Stomach (tissue), 19 donors: ENCODE measurements at places on chromosomes 16 and 17.

GRCh38 chr17:66904760-66905624 is 59.5 kb upstream of the CACNG4 start:
- DNase-seq = peak; percentile 55

DNA sequence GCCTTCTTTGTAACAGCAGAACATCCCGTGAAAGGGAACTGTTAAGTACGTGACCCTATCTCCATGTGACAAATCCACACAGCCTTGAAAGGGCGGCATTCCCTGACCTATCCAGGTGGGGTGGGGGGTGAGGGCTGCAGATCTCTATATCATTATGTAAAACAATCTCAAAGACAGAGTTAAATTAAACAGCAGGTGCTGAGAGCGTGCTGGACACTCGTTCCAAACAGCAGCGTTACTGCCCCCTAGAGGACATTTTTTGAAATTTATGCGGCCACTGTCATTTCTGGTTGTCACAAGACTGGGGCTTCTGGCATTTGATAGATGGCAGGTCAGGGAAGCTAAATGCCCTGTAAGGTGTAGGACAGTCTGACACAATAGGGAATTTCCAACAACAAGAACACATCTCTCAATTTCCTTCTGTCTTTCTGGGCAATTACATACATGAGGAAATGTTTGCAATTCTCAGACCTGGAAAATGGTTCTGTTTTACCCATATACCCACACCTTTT is 6.7 kb upstream of the SLC25A39 start:
- DNase-seq = peak; percentile 90

- no peak for DNase-seq
These were observed 246.4 kb downstream of the PRKCA start for GRCh38 chr17:66548659-66549310.

DNA sequence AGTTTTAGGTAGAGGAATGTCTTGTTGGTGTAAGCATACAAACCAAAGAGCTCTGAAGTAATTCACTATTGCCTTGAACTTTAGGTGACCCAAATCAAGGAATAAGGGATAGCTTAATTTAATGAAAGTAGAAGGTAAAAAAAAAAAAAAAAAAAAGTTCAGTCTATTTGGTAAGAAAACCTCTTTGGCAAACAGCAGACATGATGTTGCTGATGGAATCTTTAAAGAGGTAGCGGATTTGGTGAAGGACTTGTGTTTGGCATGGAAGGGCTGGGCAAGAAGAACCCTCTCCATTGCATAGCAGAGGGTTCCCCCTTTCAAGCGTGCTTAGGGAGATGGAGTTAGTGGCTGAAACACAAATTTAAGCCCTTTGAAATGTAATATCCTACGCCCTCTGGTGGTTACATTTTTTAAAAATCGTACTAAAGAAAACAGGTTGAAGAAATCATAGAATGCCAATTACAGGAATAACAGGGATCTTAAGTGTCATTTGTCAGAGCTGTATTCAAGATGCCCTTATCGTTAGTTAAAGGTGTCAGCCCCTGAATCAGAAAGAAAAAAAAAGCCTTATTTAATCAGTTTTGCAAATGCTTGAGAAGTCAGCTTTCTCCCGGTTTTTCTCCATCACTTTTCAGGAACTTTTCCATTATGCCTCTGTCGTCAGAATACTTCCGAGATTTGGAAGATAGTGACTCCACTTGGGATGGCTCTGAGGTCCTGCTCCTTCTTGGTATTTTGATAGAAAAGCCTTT is 383.1 kb downstream of the KCNJ2 start:
- DNase-seq = peak; percentile 72

DNA sequence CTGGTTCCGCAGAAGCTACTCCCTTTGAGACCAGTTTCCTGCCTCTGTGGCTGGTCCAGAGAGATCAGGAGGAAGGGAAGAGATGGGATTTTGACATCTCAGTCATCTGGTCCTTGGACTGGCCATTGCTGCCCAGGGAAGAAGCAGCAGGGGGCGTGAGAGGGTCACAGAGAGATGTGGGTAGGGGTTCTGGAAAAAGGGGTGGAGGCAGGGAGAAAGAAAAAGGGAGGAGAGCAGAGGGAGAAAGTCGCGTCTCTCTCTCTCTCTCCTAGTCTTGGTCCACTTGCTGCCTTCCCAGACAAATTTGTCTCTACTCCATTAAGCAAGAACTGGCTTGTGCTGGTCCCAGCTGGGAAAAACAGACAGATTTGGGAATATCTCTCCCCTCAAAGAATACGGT is 4.4 kb downstream of the SHBG start:
- peak; percentile 85 for DNase-seq

GRCh38 chr16:88479793-88480760 is 27.0 kb downstream of the ZFPM1 start:
- DNase-seq = peak; percentile 56

DNA sequence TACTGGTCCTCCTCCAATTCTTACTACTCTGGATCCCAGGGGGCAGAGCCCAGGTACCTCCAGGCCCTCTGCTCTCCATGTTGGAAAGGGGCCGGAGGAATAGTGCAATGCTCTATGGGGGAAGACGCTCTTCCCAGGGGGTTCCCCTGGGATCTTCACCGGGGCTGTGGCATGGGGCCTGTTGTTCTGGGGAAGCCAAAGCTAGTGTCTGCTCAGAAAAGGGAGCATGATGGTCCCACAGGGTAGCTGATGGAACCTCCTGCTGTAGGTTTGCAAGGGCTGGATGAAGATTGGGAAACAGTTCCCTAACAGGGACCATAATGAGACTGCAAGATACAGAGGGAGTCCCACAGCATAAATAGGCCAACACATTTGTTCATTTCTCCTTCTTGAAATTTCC is 114.7 kb downstream of the IRX5 start:
- DNase-seq = no peak

DNA sequence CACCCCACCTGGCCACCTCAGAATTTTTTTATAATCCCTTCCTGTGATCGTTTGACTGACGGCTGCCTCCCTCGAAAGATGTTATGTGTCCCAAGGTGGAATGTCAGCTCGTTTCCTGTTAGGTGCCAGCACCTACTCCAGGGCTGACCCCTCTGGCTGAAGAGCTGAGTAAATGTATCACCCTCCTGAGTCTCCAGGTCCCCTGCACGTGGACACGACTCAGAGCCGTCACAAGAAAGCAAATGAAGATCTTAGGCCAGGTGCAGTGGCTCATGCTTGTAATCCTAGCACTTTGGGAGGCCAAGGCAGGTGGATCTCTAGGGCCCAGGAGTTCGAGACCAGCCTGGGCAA is 273.2 kb downstream of the C16orf95 start:
- no peak for DNase-seq

DNA sequence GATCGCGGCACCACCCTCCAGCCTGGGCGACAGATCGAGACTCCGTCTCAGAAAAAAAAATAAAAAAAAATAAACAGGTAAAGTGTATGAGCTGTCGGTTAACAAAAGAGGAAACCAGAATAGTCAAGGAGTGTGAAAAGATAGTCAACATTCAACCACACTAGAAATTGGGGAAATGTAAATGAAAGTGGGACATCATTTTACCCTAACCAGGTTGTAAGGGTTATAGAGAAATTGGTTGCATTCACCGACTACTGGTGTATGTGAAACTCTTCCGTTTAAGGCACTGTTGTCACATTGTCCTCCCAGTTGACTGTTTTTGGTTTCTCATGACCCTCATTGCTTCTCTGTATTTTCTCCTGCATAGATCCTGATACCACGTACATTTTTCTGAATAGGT is 62.8 kb downstream of the RABEP1 start:
- no peak for DNase-seq
